A549 treated with dexamethasone at 1 μM for 4 hours (cell line): ENCODE measurements at places on chromosomes 7 and 10. TPM values are rescaled to one million over a fixed set of nuclear protein-coding genes. Genes with fewer than 3 reads are reported as not detected.

The PRR15 gene
- 4.7 to 7.1 TPM (median 5.0 TPM) in 5 replicates for total RNA-seq

The TMEM130 gene
- 0.15 to 0.42 TPM (median 0.39 TPM) in 5 replicates for total RNA-seq

The SCIN gene
- total RNA-seq, result 0.19 to 0.36 TPM (median 0.32 TPM) in 5 replicates

The CD36 gene
- total RNA-seq, result 0.06 to 0.15 TPM (median 0.08 TPM) in 4 of 5 replicates, not detected in the other

The CCL24 gene
- not detected in 5 replicates for total RNA-seq

The FGL2 gene
- not detected in 5 replicates for total RNA-seq

The EBF3 gene
- total RNA-seq, result 0.15 to 0.26 TPM (median 0.17 TPM) in 5 replicates

The GBX1 gene
- total RNA-seq, result 0.09 to 0.22 TPM (median 0.13 TPM) in 4 of 5 replicates, not detected in the other

The MAGI2 gene
- total RNA-seq, result 0.27 to 0.47 TPM (median 0.32 TPM) in 5 replicates

The MOGAT3 gene
- total RNA-seq, result 0.20 TPM in 1 of 5 replicates, not detected in the others

The TMEM178B gene
- 1.3 to 2.0 TPM (median 1.7 TPM) in 5 replicates for total RNA-seq

The FRMPD2 gene
- 0.03 to 0.06 TPM (median 0.06 TPM) in 3 of 5 replicates, not detected in the others for total RNA-seq

The DGKI gene
- 0.19 to 0.43 TPM (median 0.22 TPM) in 5 replicates for total RNA-seq

The CTAGE4 gene
- total RNA-seq, result 0.05 TPM in 2 of 5 replicates, not detected in the others

The SPDYE8 gene
- total RNA-seq, result not detected in 5 replicates

The NUDT13 gene
- total RNA-seq, result 2.4 to 3.7 TPM (median 2.7 TPM) in 5 replicates

The CPEB3 gene
- 0.30 to 0.51 TPM (median 0.34 TPM) in 5 replicates for total RNA-seq

The HOXA4 gene
- 1.6 to 2.2 TPM (median 1.7 TPM) in 5 replicates for total RNA-seq

The FFAR4 gene
- 0.06 to 0.13 TPM (median 0.09 TPM) in 5 replicates for total RNA-seq

The KCND2 gene
- not detected in 5 replicates for total RNA-seq

The FAM241B gene
- total RNA-seq, result 13.3 to 16.5 TPM (median 14.6 TPM) in 5 replicates

The PDE6C gene
- not detected in 5 replicates for total RNA-seq

The RAB18 gene
- total RNA-seq, result 76.2 to 96.6 TPM (median 86.4 TPM) in 5 replicates
